AG09319 (cell line): ENCODE measurements at places on chromosomes 13 and 19.

DNA sequence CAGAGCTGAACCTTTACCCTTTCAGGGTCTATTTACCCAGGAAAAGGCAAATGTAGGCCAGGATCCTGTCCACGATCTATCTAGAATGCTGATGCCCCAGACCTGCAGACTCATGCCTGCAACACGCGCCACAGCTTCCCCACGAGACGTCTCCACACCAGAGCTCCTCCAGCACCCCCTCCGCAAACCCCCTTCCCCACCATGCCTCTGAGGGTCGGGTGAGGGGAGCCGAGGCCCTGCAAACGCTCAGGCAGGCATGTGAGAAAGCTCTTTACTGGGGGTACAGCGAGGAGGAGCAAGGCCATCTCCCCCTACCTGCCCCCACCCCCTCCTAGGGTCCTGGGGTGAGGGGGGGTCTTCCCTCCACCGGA lies 8.9 kb downstream of the DYRK1B start:
- DNase-seq = no peak

DNA sequence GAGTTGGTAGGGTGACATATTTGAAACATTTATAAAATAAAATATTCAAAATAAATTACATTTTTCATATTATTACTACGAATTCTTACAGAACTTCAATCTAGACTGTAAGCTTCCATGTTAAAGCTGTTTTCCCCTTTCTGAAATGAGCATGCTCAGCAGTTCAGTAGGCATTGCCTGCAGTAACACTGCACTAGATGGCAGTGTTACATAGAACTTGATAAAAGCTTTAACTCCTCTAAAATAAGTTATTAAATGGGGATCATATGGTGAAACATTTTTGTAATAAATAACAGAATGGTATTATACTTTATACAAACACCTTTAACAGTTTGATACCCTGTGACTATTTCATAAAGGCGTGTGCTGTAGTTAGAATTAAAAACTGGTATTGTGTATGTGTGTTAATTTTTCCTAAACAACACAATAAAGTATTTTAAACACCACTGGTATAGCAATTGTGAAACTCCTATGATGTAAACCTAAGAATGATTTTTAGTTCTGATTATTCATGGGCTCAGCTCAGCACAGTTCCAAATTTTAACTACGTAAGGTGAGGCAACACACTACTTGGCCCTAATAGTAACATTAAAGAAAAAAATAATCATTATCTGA lies 11.6 kb upstream of the GPR18 start:
- DNase-seq = no peak

DNA sequence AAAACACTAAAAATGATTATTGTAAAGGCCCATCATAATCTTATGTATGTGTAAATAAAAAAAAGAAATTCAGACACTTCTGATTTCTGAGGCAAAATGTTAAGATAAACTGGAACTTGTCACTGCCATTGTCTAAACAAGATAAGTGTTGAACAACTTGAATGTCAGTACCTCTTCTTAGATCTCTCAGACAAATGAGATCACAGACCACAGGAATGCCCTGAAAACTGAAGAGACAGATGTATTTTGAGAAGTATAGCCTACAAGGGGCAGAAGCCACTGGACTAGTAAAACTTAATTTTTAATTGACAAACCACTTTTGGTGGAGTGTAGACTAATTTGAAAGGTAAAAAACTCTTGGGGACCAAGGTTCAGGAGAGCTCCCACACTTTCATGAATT lies 375.5 kb upstream of the SLITRK5 start:
- no peak for DNase-seq

GRCh38 chr13:102328909-102329308 lies 72.9 kb downstream of the FGF14 start:
- DNase-seq = no peak

- DNase-seq = no peak
Observed at GRCh38 chr19:13356686-13357280, 149.5 kb downstream of the CACNA1A start.

DNA sequence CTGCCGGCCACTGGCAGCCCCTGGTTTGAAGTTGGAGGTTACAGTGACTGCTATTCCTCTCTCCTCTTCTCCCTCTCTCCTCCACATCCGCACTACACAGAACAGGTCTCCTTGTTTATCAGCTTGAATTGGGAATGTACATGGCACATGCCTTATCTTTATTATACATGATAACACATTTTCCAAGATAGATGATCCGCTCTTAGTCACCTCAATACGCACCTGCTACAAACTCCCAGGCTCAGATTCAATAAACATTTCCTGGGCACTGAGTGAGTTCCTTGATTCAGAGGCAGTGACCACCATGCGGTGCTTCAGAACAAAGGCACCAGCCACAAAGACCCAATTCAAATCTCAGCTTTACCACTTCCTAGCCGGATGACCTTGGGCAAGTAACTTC lies 227.7 kb downstream of the TSHZ3 start:
- DNase-seq = no peak
